ENCODE measurements at places on chromosomes 5 and 9.

GRCh38 chr5:134079748-134080581 lies 34.5 kb upstream of the TCF7 start:
- no peak for DNase-seq

GRCh38 chr5:107670932-107671741 lies at the start of gene EFNA5:
EFNA5 (minus strand) TSS chr5:107670937.
- peak; percentile 79 for DNase-seq

DNA sequence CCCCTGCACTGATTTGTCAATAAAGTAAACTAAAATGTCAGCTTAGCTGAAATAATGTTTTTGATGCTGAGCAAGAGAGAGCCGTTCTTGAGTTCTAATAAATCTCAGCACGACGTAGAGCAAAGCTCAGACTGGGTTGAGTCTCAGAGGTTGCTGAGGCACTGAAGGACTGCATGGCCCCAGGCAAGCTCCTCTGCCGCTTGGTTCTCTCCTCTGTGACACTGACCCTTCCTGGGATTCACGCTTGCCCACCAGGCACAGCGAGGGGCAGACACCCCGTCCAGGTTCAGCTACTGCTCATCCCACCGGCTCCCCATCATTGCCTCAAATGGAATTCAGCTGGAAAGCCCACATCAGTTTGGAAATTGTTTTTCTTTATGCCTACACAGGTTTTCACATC lies 129.8 kb downstream of the IRX2 start:
- no peak for DNase-seq

GRCh38 chr9:91905991-91906469 lies 44.0 kb downstream of the ROR2 start:
- no peak for DNase-seq

- DNase-seq = no peak
These were observed 83.8 kb downstream of the TRIO start for GRCh38 chr5:14226992-14227391.

GRCh38 chr5:169272731-169273427 lies 28.1 kb downstream of the SLIT3 start:
- DNase-seq = no peak

DNA sequence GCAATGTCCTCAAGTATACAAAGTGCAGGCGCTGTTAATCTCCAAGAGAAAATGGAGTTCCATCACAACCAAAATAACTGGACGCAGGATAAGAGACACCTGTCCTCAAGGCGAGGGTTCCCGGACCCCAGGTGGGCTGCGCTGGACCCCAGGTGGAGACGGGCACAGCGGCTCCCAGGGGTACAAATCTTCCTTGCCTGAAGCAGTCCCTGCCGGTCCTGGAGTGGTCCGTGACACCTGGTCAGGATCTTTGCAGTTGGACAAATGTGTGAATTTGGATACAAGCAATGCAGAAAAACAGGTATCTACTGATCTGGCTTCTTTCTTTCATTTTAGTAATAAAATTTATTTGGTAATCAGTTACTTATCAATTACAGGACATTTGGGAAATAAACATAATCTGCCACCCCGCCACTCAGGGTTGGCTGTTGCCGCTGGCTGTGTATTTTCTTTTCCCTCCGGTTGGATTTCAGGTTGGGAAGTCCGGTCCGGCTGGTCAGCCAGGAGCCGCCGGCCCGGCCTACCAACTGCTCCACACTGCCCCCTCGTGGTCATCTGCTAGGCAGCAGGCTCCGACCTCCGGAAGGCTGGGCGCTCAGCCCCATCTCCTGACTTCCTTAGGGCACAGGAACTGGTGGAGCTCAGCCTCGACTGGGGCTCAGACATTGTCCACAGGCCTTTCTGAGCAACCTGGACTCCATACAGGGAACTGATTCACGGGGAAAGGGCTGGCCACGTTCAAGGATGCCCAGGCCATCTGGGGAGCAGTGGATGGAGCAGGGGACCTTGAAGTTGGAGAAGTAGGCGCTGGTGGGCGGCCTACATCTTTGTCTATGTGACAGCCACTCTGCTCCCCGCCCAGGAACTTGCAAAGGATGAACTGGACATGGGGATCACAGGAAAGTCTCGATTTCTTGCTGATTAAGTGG lies 43.4 kb downstream of the NXNL2 start:
- DNase-seq = peak; percentile 94

DNA sequence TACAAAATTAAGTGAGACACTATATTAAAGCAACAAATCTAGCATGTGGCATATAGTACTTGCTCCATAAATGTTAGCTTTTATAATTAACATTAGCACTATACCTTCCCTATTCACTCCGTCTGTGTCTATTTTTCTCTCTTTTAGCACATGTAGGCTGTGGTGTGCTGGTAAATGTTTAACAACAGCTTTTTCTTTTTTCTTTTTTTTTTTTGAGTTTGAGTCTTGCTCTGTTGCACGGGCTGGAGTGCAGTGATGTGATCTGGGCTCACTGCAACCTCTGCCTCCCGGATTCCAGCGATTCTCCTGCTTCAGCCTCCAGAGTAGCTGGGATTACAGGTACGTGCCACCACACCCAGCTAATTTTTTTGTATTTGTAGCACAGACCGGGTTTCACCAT lies 62.1 kb downstream of the SPRY4 start:
- no peak for DNase-seq

All from adipocyte (in vitro differentiated cells).